ENCODE measurements at places on chromosomes 4 and X.

GRCh38 chr4:182577411-182577810 lies 334.2 kb downstream of the TENM3 start:
- no peaks in the 10 kb centered on the region for H3K27me3 ChIP-seq
- H3K36me3 ChIP-seq = no peaks in the 10 kb centered on the region
- no peak for DNase-seq
- no peak overlapping the region for H3K27ac ChIP-seq

DNA sequence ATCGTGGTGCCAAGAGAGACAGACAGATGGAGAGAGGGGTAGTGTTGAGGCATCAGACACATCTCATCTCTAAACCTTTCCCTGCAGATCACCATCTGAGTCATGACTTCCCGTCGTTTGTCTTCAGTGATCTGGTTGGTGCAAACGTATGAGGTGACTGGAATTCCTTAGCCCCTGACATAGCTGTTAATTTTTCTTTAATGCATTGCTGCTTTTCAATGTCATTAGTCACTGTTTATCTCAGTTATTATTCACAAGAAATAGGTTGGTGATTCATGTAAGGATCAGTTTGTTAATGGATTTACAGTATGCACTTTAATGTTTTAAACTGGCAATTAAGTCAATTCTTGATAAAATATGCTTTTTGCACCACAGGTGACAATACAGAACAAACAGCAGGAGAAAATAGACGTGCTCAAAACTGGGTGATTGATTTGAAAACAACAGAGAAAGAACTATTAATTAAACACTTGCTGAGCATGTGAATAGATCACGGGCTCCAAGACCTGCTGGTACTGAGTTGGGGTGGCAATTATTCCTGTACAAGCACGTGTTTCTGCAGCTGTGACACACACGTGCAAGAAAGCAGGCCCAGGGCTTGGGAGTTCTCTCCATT lies 1.3 kb upstream of the TMEM154 start:
- peak overlapping the region; percentile 85 for H3K27ac ChIP-seq
- H3K27me3 ChIP-seq = no peaks in the 10 kb centered on the region
- peaks cover 44% of the 10 kb centered on the region for H3K4me1 ChIP-seq

GRCh38 chr4:4783847-4784246 lies 75.6 kb upstream of the MSX1 start:
- no peaks in the 10 kb centered on the region for H3K27me3 ChIP-seq
- H3K4me1 ChIP-seq = no peaks in the 10 kb centered on the region
- H3K36me3 ChIP-seq = no peaks in the 10 kb centered on the region
- H3K4me3 ChIP-seq = no peak overlapping the region

GRCh38 chr4:78293821-78294301 lies 236.7 kb downstream of the FRAS1 start:
- H3K4me1 ChIP-seq = no peaks in the 10 kb centered on the region
- H3K36me3 ChIP-seq = no peaks in the 10 kb centered on the region
- H3K27ac ChIP-seq = no peak overlapping the region
- no peak for DNase-seq
- no peaks in the 10 kb centered on the region for H3K27me3 ChIP-seq

- no peak overlapping the region for H3K27ac ChIP-seq
- H3K4me3 ChIP-seq = no peak overlapping the region
- no peaks in the 10 kb centered on the region for H3K36me3 ChIP-seq
- no peaks in the 10 kb centered on the region for H3K27me3 ChIP-seq
- DNase-seq = no peak
Observed at GRCh38 chr4:150251752-150252190, 173.5 kb downstream of the DCLK2 start.

DNA sequence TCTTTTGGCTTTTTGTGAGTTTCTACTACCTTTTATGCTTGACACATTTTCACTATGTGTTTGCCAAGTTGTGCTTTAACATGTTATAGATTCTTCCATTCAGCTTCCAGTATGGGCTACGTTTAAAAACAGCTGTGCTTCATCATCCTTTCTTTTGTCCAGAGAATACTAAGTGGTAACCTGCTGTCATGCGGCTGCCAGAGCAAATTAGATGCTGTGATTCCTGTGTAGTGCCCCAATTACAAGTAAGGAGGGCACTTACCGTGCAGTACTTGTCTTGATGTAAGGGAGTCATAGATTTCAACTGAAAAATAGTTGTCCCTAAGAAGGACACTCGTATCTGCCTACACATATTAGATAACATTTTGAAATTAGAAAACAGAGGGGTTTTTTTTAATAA lies 531.8 kb upstream of the GALNTL6 start:
- no peak overlapping the region for H3K27ac ChIP-seq
- H3K36me3 ChIP-seq = no peaks in the 10 kb centered on the region
- H3K4me1 ChIP-seq = no peaks in the 10 kb centered on the region
- no peak overlapping the region for H3K4me3 ChIP-seq
- no peak for DNase-seq
- no peaks in the 10 kb centered on the region for H3K27me3 ChIP-seq

DNA sequence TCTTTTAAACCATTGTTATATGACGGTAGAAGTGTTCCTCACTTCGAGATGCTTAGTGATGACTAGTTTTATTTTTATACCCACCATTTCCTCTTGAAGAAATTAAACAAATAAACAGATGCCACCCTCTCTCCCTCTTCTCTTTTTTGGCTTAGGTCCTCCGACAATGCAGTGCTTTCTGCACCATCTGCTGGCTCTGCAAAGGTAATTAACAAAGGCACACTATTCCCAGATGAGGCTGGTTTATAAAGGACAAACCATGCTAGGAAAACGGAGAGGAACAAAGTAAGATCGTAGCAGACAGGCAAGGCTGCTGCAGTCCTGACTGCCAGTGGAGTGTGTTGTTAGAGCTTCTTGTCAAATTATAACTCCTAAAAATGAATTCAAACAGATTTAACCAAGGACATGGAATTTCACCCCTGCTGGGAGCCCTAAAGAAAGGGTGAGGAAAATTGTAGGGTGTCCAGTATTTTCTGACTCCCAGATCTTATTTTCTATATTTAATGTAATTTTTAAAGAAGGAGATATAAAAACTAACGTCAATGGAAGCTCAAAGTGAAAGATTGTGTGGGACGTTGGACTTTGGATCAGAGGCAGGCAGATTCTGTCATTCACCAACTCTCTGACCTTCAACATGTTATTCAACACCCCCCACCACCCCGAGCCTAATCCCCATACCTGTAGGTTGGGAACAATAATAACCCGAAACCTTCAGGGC lies 142.1 kb downstream of the CPEB2 start:
- no peaks in the 10 kb centered on the region for H3K36me3 ChIP-seq
- no peaks in the 10 kb centered on the region for H3K27me3 ChIP-seq
- H3K27ac ChIP-seq = no peak overlapping the region

- no peak overlapping the region for H3K4me3 ChIP-seq
- H3K27ac ChIP-seq = no peak overlapping the region
- H3K4me1 ChIP-seq = no peaks in the 10 kb centered on the region
- no peaks in the 10 kb centered on the region for H3K36me3 ChIP-seq
- DNase-seq = no peak
Observed at GRCh38 chr4:8779490-8779932, 92.1 kb downstream of the HMX1 start.

DNA sequence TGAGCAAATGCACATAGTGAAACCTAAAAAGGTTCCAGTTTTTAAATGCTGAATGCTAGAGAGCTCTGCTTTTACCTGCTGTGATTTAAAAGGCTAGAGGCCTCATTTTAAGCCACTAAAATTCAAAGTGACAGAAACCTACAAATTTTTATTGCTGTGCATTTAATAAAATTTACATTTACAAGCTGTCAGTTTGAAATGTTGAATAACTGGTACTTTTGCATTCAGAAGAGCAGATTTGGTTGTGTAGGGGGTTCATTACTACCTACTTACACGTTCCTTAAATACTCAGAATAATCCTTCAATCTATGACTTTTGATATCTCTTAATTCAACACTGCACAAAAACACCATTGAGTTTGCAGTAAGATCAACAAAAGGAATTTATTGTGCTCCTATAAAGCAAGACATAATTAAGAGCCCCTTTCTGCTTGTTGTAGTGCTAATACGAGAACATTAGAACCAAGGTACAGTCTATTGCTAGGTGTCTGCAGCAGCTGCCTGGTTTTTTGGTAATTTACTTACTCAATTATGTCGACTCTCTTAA lies 27.9 kb downstream of the NKX3-2 start:
- H3K27me3 ChIP-seq = peaks cover 59% of the 10 kb centered on the region
- no peak overlapping the region for H3K4me3 ChIP-seq
- no peak overlapping the region for H3K27ac ChIP-seq
- DNase-seq = no peak
- no peaks in the 10 kb centered on the region for H3K4me1 ChIP-seq
- no peaks in the 10 kb centered on the region for H3K36me3 ChIP-seq

DNA sequence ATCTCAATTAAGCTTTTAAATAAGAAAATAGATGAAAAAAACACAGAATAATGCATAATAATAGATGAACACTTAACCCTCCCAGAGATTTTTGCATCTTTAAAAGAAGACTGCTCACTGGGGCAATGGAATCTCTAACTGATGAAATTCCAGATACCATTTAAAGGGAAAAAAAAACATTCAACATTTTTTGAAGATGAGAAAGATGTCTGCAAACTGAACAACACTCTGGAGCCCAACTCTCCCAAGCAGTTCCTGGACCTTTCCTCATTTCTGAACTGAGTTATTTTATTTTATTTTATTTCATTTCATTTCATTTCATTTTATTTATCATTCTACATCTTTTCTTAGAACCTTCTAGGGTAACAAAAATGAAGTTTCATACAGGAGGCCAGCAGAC lies 90.7 kb downstream of the CORIN start:
- peaks cover 2% of the 10 kb centered on the region for H3K27me3 ChIP-seq
- no peaks in the 10 kb centered on the region for H3K4me1 ChIP-seq
- no peak overlapping the region for H3K27ac ChIP-seq
- H3K4me3 ChIP-seq = no peak overlapping the region
- no peak for DNase-seq

DNA sequence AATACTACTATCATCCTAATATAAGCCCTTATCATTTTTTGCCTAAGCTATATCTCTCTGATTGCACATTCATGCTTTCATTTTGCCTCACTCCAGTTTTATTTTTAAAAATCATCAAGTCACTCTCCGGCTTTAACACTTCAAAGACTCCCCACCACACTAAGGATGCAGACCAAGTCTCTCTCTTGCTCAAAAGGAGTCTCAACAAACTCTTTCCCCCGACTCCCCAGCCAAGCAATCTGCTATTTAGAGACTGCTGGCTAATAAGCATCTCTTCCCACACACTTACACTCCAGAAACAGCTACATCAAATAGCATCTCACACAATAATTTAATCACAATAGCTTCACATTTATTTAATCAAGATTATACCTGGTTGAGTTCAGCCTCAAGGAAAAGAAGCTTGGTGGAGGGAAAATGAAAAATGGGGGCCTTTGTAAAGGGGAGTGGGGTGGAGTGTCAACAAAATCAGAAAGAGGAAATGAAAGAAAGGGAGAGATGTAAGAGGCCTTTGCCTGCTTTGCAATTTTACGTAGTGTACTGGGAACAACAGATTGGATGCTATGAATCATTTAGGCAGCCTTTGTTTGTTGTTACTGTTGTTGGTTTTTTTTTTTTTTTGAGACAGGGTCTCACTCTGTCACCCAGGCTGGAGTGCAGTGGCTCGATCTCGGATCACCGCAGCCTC lies 104.1 kb upstream of the MCF2 start:
- H3K4me1 ChIP-seq = peaks cover 11% of the 10 kb centered on the region
- no peaks in the 10 kb centered on the region for H3K27me3 ChIP-seq
- H3K36me3 ChIP-seq = no peaks in the 10 kb centered on the region
- no peak for DNase-seq

DNA sequence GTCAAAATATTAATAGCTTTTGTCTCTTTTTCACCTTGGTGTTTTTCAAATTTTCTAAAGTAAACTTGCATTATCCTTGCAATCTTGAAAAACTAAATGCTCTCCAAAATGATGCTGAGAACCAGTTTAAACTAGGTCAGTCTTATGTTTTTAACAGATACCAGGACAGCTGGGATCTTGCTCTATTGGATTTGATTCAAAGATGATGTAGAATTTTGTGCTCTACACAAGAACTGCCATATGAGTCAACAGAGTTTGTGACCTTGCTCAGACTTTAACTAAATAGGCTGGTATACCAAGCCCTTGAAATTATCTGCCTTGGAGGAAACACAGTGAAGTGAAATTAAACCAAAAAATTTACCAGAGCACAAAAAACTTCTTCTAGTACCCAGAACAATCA lies 991.1 kb downstream of the STPG2 start:
- no peaks in the 10 kb centered on the region for H3K27me3 ChIP-seq
- no peaks in the 10 kb centered on the region for H3K4me1 ChIP-seq
- no peak for DNase-seq
- no peak overlapping the region for H3K27ac ChIP-seq
- no peak overlapping the region for H3K4me3 ChIP-seq
- H3K36me3 ChIP-seq = no peaks in the 10 kb centered on the region

- H3K27me3 ChIP-seq = no peaks in the 10 kb centered on the region
- no peaks in the 10 kb centered on the region for H3K4me1 ChIP-seq
- H3K27ac ChIP-seq = no peak overlapping the region
- no peaks in the 10 kb centered on the region for H3K36me3 ChIP-seq
- no peak overlapping the region for H3K4me3 ChIP-seq
Observed at GRCh38 chr4:26936284-26937065, 75.8 kb downstream of the STIM2 start.

DNA sequence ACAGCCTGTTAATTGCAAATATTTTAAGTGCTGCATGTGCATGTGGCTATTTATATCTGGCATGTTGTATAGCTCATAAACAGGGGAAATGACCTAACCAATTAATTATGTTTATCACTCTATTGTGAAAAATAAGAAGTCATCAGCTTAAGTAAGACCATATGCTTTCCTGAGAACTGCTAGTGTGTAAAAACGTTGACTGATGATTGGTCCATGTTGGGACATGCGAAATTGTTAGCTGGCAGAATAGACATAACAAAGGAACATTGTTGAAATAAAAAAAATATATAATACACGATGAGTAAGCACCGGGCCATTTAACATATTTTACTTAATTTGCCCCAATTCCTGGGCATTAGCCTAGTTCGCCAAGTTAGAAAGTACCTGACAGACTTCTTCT lies 207.5 kb downstream of the ANK2 start:
- H3K36me3 ChIP-seq = no peaks in the 10 kb centered on the region
- H3K4me3 ChIP-seq = no peak overlapping the region
- no peak overlapping the region for H3K27ac ChIP-seq

DNA sequence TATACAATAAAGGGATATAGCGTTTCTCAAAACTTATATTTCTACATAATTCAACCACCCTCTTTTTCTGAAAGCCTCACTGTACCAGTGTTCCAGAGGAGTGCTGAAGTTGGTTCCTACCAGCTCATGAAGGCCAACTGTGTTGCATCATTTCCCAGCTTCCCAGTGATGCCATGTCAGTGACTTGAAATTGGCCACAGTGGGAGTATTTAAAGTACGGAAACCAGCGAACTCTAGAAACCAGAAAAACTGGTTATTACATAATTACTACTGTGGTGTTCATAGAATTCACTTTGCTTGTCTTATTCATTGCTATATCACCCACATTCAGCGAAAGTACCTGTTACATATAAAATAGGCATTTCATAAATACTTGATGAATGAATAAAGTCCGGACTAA lies 135.4 kb downstream of the GC start:
- H3K4me1 ChIP-seq = no peaks in the 10 kb centered on the region
- no peak overlapping the region for H3K27ac ChIP-seq
- no peaks in the 10 kb centered on the region for H3K36me3 ChIP-seq
- DNase-seq = no peak

GRCh38 chr4:185532293-185532692 lies 3.0 kb downstream of the PDLIM3 start:
- H3K4me3 ChIP-seq = no peak overlapping the region
- H3K27me3 ChIP-seq = peaks cover 3% of the 10 kb centered on the region
- peaks cover 10% of the 10 kb centered on the region for H3K4me1 ChIP-seq
- DNase-seq = no peak
- no peaks in the 10 kb centered on the region for H3K36me3 ChIP-seq
